ENCODE measurements at places on chromosomes 5 and 9. TPM values are rescaled to one million over a fixed set of nuclear protein-coding genes. Genes with fewer than 3 reads are reported as not detected.

The NUTM2G gene
- not detected for total RNA-seq

DNA sequence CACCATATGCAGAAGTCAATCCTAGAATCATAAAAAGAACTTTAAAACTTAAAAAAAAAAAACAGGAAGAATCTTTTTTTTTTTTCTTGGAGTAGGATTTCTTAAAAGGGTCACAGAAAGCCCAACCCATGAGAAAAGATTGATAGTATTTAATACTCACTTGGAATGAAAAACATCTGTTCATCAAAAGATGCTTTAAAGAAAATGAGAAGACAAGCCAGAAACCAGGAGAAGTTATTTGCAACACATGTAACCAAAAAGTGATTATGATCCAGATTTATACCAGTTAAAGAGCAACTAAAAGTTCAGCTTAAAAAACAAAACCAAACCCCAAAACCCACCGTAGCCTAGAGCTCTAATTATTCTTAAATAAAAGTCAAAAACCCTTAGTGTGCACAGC is 69.3 kb downstream of the TLE4 start:
- no peak for DNase-seq

The SLC6A19 gene
- not detected for total RNA-seq

DNA sequence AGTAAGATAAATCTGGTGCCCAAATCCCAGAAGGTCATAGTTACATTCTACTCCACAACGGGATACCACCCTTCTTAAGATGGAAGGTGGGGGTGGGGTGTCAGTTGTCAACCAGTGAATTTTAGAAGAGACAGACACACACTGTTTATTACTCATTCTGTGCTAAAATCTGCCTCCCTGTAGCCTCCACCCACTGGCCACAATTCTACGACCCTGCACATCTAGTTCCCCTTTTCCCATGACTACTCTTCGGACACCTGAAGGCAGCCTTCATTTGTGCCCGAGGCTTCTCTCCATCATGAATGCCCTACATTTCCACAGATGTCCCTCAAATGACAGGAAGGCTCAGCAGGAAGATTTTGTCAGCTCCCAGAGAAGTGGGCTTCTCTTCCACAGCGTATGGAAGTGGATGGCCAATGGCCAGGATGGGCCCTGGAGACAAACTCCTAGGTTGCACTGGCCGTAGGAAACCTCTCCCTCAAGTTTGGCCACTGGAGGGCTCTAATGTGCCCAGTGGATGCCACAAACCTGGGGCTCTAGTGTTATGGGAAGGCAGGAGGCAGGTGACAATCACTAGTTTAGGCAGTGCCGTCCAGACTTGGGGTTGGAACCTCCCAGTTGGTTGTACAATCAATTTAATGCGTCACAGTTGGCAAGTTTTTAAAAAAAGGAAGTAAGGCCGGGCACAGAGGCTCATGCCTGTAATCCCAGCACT is 46.6 kb downstream of the PTPN3 start:
- no peak for DNase-seq

- no peak for DNase-seq
These were observed 482.6 kb upstream of the PIK3R1 start for GRCh38 chr5:67732921-67733320.

DNA sequence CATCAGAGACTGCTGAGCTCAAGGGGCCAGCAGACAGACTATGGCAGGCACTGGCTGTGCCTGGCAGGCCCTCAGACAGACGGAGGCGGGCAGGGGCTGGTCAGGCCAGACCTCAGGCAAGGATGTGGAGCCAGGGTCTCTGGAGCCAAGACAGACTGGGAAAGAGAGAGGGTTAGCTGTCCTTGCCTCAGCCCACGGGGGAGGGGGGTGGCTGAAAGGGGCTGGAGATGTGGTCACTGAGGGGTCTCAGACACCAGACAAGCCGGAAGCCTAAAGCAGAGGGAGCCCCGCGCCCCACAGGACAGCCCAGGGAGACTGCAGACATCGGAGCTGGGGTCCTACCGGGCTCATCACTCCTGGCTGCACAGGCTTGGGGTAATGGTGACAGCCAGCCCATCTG is 141.2 kb upstream of the FOXD4L5 start:
- DNase-seq: no peak

The AFAP1L1 gene
- total RNA-seq: 17.2 TPM

DNA sequence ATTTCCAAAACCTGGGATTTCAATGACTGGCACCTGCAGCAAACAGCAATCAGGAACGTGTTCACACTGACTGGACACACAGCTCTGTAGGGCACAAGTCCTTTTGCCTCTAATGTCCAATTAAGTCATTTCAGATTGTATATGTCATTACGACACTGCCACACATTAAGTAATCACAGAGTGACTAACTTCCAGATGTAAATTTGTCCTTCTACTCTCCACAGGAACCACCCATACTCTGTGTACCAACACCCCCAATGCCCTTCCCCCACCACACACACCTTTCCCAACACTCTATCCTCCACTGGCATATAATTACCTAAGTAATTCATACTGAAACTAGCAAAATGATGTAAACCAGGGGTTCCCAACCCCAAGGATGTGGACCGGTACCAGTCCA is 30.5 kb downstream of the LARS1 start:
- no peak for DNase-seq

- no peak for DNase-seq
These were observed 29.0 kb downstream of the SARDH start for GRCh38 chr9:133709015-133709611.

GRCh38 chr5:6712142-6712576 is 1.1 kb upstream of the TENT4A start:
- DNase-seq: no peak

The PCDHA12 gene
- total RNA-seq: not detected

Data from epithelial cell of proximal tubule (primary cell).